Stimulated activated CD4-positive, alpha-beta T cell treated with anti-CD3 and anti-CD28 coated beads, Interleukin-12 subunit alpha, Interleukin-12 subunit beta, amount 100 ng/mL, for 48 hours (primary cell): ENCODE measurements at places on chromosomes 11 and 22.
A peak's percentile ranks its signal among the peaks of the same experiment; 100 is the strongest.

DNA sequence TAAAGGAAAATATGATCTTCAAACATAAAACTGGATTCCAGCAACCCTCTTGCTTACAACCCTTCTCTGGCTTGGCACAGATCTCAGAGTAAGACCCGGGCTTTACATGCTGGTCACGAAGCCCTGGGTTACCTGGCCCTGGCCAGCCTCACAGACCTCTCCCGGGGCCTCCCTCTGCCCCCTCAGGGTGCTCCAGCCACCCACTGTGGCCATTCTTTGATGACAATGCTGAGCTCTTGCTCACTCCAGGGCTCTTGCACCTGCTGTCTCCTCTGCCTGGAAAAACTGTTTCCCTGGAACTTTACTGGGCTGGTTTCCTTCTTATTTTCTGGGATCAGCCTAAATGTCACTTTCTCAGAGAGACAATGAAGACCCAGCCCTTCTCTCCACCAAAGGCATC, 43.9 kb downstream of the C11orf96 start:
- no peak for DNase-seq

DNA sequence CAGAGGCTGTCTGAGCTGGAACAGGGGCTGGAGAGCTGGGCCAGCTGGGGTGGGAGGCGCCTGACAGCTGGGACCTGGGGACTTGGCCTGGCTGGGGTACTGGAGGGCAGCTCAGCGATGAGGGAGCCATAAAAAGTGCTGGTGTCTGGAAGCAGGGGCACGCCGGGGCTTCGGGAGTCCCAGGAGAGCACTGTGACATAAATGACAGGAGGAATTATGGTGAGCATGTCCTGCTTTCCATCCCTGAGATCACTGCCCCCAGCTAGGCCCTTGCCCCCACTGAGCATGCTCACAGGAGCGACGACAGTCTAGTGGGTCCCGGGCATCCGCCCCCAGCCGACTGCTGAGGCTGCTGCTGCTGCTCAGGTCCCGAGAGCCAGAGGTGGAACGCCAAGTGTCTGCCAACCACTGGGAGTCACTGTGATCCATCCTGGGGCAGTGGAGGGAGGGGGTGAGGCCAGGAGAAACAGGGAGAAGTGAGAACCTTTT, 6.2 kb downstream of the ROBO4 start:
- no peak for DNase-seq

DNA sequence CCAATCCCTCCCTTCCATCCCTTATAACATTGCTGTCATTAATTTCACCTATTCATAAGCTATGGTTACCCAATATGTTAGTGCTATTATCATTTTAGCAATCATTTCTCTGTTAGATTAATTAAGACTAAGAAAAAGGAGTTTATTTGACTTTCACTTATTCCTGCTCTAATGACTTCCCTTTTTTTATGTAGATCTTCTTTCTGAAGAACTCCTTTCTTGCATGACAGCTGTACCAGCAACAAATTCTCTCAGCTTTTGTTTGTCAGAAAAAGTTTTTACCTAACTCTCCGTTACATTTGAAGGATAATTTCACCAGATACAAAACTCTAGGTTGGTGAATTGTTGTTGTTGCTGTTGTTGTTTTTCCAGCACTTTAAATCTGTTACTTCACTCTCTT, 28.6 kb upstream of the OR8B8 start:
- no peak for DNase-seq

- DNase-seq: no peak
Observed at GRCh38 chr11:27649800-27650199, 50.5 kb downstream of the BDNF start.

GRCh38 chr22:38610234-38610633, 40.3 kb upstream of the DMC1 start:
- DNase-seq: no peak

- no peak for DNase-seq
Observed at GRCh38 chr11:57224537-57224936, 12.5 kb downstream of the APLNR start.

DNA sequence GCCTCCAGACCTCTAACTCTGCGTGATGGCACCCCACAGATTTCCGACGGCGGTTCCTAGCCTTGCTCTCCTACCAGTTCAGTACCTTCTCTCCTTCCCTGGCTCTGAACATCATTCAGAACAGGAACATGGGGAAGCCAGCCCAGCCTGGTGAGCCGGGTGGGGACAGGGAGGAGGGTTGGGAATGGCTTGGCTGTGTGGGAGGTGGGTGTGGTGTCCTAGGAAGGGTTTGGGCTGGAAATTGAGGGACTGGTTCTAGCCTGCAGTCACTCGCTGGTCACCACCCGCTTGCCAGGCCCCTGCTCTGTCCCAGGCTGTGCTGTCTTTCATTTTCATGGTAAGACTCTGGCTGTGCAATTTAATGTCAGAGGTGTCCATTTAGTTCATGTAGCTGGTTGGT, 33.9 kb downstream of the NAT10 start:
- no peak for DNase-seq

GRCh38 chr11:60854140-60854846, 1.5 kb downstream of the PTGDR2 start:
- DNase-seq: no peak

- no peak for DNase-seq
Observed at GRCh38 chr11:94958121-94958696, 15.1 kb downstream of the CWC15 start.

- DNase-seq: no peak
Observed at GRCh38 chr11:42786981-42787380, 524.8 kb upstream of the API5 start.

DNA sequence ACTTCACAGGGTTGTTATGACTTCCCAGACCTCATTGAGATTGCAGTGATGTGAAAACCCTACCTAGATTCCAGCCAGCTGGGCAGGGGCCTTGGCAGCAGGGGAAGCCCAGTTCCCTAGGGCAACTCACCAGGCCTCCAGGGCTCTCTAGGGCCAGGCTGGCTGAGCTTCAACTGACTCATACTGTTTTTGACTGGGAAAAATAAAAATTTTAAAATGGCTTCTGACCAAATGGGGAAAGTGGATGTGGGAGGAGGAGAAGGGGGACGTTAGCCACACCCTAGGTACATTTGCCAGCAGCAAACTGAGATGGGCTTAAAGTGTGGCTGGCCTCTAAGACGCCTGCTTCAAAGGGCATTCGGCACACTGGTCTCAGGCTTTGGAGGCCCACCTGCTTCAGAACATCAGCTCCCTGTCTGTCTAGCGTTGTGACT, 39.0 kb downstream of the BMAL1 start:
- no peak for DNase-seq

- DNase-seq: no peak
Observed at GRCh38 chr11:84468235-84468634, 1158.9 kb downstream of the DLG2 start.

GRCh38 chr11:2375341-2375853, 1.7 kb upstream of the CD81 start:
- no peak for DNase-seq

DNA sequence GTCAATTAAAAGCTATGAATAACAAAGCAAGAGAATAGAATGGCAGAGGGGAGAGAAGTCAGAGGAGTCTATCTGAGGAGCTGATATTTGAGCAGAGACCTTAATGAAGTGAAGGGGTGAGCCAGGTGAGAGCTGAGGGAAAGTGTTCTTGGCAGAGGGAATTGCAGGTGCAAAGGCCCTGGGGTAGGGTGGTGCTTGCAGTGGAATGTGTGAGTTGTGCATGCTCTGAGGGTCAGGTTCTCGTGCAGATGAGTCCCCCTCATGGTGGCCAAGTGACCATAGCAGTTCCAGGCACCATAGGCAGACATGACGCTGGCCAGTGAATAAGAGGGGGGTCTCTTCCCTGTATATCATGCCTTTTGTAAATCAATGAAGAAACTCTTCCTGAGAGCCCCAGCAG, 58.9 kb upstream of the ALX4 start:
- no peak for DNase-seq

GRCh38 chr22:50313021-50313420, 5.6 kb upstream of the PLXNB2 start:
- no peak for DNase-seq

GRCh38 chr11:3014943-3015342, 22.8 kb upstream of the NAP1L4 start:
- no peak for DNase-seq

GRCh38 chr11:11044137-11044855, 186.4 kb upstream of the ZBED5 start:
- DNase-seq: no peak

GRCh38 chr22:23023294-23023693, 47.0 kb upstream of the GNAZ start:
- DNase-seq: no peak

DNA sequence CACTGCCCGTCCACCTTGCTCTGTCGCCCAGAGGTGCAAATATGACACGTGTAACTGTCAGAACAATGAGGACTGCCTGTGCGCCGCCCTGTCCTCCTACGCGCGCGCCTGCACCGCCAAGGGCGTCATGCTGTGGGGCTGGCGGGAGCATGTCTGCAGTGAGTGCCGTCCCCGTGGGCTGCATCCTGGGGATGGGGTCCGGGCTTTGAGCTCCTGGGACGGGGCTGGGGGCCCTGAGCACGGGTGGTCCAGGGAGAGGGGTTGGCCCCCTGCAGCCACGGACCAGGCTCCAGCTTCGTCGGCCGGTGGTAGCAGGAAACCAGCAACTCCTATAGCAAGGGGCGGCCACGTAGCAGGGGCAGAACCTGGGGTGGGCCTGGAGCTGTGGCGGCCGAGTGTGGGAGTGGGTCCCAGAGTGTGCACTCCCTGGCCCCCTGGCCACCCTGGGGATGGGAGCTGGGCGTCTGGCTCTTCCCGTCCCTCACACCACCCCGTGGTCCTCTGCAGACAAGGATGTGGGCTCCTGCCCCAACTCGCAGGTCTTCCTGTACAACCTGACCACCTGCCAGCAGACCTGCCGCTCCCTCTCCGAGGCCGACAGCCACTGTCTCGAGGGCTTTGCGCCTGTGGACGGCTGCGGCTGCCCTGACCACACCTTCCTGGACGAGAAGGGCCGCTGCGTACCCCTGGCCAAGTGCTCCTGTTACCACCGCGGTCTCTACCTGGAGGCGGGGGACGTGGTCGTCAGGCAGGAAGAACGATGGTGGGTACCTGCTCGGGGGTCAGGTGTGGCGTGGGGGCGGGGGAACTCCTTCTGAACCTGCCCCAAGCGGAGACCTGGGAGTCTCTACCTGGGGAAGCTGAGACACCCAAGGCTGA, 10.1 kb downstream of the MUC2 start:
- no peak for DNase-seq

DNA sequence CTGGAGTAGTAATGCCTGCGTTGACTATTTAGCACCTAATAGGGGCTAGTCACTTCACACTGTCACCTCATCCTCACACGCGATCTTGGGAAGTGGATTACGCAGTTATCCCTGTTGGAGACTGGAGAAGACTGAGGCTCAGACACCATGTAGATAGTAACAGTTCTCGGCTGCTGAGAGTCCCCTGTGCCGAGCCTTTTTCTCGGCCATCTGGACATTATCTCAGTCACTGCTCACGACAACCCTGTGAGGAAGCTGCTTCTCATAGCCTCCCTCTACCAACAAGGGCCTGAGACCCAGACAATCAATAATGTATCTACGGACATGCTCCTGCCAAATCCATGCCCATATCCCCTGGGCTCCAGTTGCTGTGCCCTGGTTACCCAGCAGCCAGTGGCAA, 25.9 kb downstream of the SCUBE1 start:
- no peak for DNase-seq

DNA sequence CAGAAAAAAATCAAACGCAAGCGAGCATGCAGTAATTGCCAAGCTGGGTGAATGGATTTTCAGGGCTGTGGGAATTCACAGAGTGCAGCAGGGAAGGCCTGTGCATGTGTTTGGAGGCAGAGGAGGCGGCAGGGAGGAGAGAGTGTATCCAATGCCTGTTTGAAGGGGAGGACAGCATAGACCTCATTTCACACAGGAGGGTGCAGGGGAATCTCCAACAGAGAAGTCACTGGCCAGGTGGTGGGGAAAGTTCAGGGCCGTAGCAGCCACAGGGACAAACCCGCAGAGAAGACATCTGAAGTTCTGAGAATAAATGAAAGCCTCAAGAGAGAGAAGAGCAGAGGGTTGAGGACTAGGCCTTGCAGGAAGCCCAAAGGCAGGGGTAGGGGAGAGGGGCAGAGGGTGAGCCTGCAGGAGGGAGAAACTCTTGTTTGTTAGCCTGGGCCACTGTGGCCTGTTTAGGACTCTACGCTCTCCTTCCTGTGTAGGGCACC, 19.2 kb upstream of the KDM2A start:
- no peak for DNase-seq

DNA sequence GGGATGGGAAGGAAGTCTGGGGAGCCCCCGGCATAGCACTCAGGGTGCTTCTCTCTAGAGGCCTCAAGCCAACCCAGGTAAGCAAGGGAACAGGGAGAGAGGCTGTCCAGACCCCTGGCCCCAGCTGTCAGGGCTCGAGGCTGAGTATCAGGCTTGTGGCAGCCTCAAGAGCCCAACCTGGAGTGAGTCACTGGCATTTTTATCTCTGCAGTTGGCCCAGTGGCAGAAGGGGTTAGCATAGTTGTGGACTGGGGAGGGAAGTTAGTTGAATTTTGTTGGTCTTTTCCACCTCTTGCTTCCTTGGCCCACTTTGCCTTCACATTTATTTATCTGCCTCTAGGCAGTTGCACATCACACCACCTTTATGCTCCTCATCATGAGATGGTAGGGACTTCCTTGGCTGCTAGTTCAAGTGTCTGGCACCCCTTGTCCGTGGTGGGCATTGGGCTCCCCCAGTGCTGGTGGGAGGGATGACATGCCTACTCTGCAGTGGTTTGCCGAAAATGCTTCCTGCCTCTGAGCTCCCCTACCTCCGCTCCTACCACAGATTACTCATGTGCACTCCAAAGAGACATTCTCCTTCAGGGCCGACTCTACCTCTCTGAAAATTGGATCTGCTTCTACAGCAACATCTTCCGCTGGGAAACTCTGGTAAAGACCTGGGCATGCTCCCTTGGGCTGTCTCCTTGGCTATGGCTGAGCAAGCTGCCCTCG, 60.1 kb downstream of the SCN3B start:
- DNase-seq: no peak

GRCh38 chr11:46896719-46897406, 21.5 kb downstream of the LRP4 start:
- DNase-seq: no peak

DNA sequence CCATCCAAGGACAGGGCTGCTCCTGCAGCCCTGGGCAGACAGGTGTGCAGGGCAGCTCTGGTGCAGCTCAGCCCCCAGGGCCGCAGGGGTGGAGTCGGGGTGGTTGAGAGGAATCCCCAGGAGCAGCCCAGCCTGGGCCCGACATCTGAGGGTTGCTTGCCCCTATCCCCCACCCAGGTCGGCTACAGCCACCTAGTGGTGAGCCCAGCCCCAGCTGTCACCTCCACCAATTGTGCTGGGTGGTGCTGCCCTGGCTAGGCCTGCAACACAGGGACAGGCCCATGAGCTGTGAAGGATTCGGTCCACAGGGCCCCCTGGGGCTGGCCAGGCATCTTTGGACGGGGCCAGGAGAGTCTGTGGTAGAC, 29.6 kb downstream of the RTN4R start:
- DNase-seq: peak; percentile 37

GRCh38 chr11:69540118-69541000, 58.9 kb downstream of the LINC01488 start:
- no peak for DNase-seq
